Upper lobe of right lung (tissue), 1 donor: ENCODE measurements at places on chromosomes 1 and 21. TPM values are rescaled to one million over a fixed set of nuclear protein-coding genes. Genes with fewer than 3 reads are reported as not detected.

GUCA2B gene
- total RNA-seq = not detected

FCRL4 gene
- not detected for total RNA-seq

GRCh38 chr1:106727171-106727570 lies 329.3 kb upstream of the PRMT6 start:
- DNase-seq = no peak

DNA sequence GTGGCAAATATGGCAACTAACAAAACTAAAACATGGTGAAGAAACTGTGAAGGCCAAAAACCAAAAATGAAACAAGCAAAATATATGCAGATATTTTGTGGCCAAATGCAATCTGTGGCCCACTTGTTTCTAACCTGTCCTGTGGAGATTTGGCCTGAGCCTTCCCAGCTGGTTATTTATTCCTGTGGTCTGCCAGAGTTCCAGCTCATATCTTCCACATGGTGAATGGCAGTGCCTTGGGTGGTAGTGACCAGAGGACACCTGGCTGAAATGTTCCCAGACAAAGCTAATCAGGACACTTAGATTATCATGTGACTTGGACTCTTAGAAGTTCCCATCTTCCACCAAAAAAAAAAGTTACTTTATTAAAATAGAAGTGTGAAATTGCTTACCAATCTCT lies 39.7 kb downstream of the RNASEL start:
- no peak for DNase-seq
